ENCODE measurements at places on chromosomes 6 and 20.

DNA sequence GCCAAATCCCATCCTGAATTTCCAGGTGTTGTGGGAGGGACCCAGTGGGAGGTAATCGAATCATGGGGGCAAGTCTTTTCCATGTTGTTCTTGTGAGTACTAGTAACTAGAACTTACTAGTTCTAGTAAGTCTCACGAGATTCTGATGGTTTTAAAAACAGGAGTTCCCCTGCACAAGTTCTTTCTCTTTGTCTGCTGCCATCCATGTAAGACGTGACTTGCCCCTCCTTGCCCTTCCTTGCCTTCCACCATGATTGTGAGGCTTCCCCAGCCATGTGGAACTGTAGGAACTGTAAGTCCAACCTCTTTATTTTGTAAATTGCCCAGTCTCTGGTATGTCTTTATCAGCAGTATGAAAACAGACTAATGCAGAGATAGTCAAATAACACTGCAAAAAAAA is 122.7 kb upstream of the BEND6 start:
- DNase-seq = no peak

DNA sequence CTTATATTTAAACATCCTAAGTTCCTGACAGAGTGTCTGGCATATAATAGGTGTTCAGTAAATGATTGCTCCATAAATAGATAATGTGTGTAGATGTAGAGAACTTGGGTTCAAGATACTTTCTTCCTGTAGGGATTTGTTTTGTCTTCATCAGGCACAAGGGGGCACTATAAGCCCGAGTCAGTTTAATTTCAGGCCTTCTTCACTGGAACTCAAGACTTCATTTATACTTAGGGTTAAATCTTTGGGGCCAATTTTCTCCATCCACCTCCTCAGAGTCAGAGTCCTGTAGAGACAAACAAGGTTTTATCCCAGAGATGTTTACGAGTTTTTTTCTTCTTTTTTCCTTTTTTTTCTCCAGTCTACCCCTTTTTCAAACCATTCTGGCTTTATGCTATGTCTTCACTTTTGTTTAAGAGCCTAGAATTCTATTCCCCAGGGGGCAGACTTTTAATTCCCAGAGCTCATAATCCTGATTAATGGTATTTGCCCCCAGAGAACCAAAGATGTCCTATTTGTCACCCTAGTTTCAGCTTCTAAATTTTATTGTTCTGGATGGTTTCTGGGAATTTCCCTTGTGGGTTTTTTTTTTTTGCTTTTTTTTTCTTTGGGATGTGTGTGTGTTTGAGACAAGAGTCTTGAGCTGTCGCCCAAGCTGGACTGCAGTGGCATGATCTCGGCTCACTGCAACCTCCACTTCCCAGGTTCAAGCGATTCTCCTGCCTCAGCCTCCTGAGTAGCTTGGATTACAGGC is 88.4 kb downstream of the HFE start:
- DNase-seq = peak; percentile 65

DNA sequence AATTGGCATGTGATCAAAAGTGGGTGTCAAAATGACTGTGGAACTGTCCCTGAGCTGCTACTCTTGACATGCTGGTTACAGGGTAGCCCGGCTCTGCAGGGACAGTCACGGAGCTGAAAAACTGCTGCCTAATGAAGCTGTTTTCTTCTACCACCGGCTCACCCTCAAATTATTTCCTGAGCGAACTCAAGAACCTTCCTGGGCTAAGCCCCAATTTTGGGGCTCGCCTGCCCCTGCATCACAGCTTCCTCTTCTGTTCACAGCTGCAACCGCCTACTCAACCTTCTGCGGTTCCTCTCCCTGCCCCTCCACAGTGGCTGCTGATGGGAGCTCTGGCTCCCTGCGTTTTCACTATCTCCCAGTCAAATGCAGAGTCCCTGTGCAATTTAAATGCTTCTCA is 110.8 kb upstream of the MLN start:
- DNase-seq = no peak

- peak; percentile 84 for DNase-seq
Measured at GRCh38 chr6:33298773-33299236, at the start of gene RGL2. TSS of gene RGL2 (minus strand) at chr6:33298942. CDS start at chr6:33298610, 332 bp downstream.

GRCh38 chr20:11379257-11380011 is 538.3 kb upstream of the BTBD3 start:
- DNase-seq = no peak

GRCh38 chr20:54984104-54984448 is 508.7 kb downstream of the DOK5 start:
- no peak for DNase-seq

DNA sequence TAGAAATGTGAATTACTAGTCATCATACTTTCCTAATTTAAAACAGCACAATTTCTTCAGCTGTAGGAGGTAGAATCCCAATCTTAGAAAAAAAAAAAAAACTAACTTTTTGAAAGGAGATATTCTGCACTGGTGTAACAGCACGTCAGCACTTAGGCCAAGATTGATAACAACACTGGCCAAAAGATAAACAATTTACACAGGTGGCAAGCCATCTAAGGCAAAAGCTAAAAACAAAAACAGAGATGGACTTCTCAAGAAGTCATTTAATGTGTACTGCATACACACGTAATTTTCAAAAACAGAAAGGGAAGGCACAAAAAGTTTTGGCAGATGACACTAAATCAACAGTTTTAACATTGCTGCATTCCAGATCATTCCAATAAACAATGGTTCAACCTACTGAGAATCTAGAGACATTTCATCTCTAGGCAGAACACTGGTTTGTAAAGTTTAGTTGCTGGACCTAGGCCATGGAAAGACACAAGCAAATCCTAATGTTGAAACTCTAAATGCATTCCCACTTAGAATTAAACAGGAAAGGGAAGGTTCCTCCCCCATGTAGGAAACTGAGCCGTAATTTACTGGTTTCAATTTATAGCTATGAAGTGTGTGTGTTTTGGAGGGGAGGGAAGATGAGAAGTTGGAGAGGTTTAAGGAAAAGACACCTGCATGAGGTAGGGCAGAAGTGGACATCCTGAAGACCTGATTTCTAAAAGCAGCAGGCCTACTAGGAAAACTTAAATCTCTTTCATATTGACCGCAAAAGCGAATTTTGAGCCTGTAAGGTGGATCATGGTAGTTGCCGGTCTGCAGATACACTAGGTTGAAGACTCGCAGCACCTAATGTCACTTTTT is 1.3 kb downstream of the GCLC start:
- no peak for DNase-seq

DNA sequence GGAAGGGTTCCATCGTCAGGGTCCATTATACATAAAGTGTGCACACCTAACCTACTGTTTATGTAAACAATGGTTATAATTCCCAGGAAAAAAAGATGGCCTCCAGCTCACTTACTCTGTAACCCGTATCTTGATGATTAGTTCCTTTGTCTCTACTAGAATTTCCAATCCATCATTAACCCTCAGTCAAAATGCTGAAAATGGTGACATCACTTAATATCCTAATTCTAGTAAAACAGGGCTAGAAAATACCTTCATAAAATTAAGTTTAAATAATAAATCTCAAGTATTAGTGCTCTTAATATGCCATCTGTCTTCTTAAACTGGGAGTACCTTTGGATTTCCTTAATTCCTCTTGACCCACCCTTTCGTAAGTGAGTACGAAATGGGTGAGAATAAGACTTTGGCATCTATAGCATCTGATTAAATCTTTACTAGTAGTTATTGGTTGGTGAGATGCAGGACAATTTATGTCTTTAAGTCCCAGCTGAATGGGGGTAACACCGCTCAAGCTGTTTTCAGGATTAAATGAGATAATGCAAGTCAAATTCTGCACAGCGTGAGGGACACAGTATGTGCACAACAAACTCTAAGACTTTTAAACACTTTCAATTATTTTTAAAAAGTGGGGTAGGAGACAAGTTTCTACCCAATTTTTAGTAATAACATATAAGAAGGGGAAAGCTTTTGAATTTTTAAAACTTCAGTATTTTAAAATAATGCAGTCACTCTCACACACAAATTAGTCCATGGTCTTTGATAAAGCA is 1.6 kb downstream of the HMGN3 start:
- no peak for DNase-seq

DNA sequence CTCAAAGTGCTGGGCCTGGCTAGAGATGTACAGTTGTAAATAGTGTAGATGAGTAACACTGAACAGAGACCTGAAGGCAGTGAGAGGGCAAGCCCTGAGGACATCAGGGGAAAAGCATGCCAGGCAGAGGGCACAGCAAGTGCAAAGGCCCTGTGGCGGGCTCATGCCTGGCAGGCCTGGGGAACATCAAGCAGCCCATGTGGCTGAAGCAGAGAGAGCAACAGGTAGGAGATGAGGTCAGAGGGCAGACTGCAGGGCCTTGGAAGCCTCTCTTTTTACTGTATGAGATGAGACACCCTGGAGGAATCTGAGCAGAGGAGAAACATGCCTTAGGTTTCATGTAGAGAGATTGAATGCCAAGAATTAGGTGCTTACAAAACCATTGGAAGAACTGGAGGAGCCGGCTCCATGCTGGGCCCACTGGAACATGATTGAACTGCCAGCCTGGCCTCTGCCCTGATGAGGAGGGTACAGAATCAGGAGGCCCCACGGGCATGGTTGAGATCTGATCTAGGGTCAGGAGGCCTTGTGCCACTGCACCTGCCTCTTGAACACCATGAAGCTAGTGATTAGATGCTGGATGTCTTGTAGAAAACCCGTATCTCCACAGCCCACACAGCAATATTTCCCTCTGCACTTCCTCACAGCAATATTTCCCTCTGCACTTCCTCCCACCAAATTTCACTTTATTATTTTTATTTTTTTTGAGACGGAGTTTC is 5.9 kb upstream of the HMGA1 start:
- DNase-seq = no peak
